ENCODE measurements at places on chromosomes 1 and 21.

GRCh38 chr1:106768077-106768476, 288.4 kb upstream of the PRMT6 start:
- no peak for DNase-seq

DNA sequence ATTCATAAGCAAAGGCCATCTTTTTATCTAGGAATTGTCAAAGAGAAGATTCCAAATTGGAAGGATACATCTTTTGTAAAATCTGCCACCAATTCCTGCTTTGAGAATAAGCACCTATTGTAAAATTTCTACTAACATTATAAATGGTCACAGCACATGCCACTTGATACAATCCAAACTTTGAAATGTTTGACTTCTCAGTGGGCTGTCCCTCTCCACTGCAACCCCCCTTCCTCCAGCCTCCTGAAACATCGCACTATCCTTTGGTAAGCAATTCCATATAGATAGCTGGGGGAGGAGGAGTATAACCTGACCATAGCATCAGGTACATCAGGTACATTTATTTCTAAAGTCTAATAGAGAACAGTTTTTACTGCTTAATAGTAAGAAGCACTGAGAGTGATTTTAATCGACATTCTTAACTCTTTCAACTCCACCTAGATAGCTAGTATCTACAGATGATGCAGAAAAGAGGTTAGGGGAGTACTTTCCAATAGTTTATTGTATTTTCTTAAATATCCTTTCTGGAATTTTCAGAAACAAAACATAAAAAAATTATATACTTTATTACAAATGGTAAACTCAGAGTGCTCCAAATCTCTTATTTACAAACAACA, 2.9 kb downstream of the JUN start:
- no peak for DNase-seq

DNA sequence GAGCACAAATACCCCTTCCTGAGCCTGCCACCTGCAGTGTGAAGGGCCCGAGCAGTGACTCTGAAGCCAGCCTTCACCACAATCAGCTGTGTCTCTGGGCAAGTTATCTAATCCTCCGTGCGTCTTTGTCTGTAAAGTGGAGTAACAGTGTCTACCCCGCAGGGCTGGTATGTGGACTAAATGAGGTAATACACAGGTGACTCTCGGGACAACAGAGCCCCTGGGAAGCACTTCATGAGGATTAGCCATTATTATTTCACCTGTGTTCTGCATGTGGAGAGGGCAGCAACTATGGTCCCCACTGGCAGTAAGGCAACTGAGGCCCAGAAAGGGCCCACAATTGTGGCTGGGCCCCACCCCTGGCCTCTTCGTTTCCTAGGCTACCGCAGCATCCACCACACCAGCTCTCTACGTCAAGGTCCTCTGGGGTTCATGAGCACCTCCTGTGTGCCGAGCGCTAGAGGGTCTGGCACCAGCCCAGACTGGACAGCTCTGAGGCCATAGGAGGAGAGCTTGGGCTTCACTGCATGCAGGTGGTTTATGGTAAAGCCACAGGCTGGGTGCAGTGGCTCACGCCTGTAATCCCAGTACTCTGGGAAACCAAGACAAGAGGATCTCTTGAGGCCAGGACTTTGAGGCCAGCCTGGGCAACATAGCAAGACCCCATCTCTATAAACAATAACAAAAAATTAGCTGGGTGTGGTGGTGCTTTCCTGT, 41.3 kb upstream of the LRP8 start:
- no peak for DNase-seq

- DNase-seq: no peak
Measured at GRCh38 chr1:157798211-157798610, 21.3 kb upstream of the FCRL2 start.

DNA sequence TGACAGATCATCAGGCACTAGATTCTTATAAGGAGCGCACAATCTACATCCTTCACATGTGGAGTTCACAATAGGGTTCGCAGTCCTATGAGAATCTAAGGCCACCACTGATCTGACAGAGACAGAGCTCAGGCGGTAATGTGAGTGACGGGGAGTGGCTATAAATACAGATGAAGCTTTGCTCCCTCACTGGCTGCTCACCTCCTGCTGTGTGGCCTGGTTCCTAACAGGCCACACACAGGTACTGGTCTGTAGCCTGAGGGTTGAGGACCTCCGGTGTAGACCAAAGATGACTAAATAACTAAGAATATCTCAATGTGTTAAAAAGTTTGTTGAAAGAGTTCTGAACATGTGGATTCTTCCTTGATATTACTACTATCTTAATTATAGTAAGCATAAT, 56.2 kb upstream of the ADAM30 start:
- no peak for DNase-seq

DNA sequence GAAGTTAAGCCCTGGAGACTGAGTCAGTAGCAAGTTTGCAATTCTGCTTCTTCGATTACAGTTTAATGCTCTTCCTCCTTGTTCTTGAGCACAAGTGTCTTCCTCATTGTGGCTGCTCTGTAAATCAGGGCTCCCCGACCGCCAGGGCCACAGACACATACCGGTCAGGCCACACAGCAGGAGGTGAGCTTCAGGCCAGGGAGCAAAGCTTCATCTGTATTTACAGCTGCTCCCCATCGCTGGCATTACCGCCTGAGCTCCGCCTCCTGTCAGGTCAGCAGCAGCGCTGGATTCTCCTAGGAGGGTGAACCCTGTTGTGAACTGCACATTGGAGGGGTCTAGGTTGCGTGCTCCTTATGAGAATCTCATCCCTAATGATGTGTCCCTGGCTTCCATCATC, 1.7 kb upstream of the TRAPPC10 start:
- no peak for DNase-seq

GRCh38 chr21:36909901-36910561, 56.4 kb downstream of the HLCS start:
- DNase-seq: peak; percentile 20

GRCh38 chr1:100343897-100344296, 8.4 kb upstream of the CDC14A start:
- DNase-seq: no peak

DNA sequence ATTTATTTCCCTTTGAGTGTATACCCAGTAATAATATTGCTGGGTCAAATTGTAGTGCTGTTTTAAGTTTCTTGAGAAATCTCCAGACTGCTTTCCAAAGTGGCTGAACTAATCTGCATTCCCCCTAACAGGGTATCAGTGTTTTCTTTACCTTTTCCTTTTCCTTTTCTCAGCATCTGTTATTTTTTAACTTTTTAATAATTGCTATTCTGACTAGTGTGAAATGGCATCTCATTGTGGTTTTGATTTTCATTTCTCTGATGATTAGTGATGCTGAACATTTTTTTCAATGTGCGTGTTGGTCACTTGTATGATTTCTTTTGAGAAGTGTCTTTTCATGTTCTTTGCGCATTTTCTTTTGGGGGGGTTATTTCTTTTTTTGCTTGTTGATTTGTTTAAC, 374.9 kb upstream of the BRINP3 start:
- no peak for DNase-seq

DNA sequence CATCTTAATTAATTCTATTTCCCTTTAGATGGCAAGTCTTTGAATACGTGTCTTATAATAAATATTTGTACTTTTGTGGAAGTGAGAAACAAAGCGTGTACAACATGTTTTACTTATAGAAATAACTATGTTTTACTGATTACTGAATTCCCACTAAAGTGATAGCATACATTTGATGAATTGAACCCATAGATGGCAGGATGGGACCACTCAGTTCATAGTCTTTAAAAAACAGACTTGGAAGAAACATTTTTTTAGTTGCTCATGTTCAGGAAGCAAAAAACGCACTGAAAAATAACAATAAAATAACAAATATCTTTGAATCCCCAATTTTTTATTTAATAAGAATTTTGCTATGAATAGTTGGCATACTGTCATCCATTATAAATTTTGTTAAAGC, 507.1 kb upstream of the ZRANB2 start:
- no peak for DNase-seq

- DNase-seq: no peak
Measured at GRCh38 chr1:172559572-172560210, 26.7 kb downstream of the SUCO start.

GRCh38 chr1:24236789-24237371, 49.8 kb upstream of the IFNLR1 start:
- DNase-seq: no peak
